Cortex of kidney (tissue), 1 donor: ENCODE measurements at places on chromosomes 13 and 19.

DNA sequence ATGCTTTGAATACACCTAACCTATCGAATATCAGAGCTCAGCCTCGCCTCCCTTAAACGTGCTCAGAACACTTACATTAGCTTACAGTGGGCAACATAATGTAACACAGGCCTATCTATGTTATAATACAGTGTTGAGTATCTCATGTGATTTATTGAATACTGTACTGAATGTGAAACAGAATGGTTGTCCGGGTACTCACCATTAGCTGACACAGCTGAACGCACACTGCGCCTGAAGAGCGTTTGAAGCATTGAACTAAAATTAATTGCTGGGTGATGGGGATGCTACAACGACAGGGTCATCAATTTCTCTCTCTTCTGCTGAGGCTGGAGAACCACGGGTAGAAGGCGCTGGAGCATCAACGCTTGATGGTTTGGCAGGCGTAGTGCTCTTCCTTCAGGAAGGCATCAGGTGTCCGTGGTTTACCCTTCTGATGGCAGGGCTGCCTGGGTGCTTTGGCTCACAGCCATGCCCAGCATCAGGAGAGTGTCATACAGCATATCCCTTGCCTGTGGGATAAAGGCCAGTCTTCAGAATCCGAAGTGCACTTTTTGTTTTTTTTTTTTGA lies 46.9 kb upstream of the UBE2L5 start:
- DNase-seq = no peak

DNA sequence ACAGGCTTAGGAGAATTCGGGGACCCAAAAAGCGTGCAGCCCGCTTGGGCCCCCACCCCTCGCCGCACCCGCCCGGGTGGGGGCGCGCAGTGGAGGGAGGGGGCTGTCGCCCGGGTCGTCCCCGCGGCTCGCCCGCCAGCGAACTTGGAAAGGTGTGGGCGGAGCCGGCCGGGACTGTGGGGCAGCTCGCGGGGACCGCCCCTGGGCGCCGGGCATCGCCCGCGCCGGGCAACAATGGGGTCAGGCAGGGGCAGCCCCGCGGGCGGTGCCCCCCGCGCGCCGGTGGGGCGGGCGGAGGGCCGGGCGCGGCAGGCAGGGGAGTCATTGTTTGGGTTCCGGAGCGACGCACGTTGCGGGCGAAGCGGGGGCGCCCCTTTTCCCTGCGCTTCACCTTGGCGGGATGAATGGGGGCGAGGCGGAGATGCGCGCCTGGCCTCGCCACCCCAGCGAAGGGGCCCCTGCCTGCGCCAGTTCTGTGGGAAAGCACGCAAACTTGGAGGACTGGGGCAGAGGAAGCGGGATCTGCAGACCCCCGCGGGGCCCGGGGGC lies 647 bp upstream of the KLF12 start:
- no peak for DNase-seq

- DNase-seq = no peak
Measured at GRCh38 chr13:72889495-72889894, 107.6 kb downstream of the PIBF1 start.

DNA sequence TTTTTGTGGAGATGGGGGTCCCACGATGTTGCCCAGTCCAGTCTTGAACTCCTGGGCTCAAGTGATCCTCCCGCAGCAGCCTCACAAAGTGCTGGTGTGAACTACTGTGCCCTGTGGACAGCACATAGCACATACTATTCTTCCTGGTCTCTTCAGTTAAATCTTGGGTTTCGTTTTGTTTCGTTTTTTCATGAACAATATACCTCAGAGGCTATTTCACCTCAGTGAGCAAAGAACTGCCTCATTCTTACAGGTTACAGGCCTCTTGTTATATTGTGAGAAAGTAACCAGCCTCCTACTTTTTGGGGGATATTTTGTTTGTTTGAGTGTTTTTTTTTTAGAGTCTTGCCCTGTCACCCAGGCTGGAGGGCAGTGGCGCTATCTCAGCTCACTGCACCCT lies 1.3 kb upstream of the C3 start:
- no peak for DNase-seq

DNA sequence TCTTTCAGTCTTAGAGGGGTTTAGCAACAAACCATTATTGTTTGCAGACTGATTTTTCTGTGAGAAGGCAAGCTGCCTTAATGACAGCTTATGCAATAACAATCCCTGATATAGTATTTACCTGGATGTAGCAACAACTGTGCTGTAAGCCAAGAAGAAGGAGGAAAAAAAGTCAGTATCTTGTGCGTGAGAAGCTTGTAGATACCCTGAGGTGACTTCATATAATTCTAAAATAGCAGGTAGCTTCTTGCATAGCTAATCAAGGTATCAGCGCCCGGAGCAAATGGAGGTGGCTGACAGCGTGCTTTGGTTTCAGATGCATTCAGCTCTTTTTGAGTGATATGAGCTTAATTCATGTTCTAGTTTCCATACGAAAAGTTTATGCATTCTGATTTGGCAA lies 309.8 kb downstream of the KLF5 start:
- DNase-seq = no peak

DNA sequence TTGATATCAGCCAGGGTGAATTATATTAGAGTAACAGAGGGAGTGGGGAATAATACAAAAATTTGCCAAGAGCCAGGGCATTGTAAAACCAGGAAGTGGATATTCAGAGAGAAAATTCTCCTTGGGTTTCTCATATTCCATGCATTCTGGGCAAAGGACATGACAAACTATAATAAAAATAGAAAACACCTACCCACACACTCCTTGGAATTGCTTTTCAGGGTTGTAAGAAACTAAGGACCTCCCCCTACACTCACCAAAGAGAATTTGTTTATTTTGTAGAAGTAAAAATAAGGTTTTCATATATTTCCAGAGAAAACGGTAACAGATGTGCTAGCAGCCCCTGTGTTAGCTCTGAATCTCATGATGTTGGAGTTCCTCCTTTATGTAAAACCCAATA lies 649.6 kb downstream of the SLITRK1 start:
- no peak for DNase-seq

DNA sequence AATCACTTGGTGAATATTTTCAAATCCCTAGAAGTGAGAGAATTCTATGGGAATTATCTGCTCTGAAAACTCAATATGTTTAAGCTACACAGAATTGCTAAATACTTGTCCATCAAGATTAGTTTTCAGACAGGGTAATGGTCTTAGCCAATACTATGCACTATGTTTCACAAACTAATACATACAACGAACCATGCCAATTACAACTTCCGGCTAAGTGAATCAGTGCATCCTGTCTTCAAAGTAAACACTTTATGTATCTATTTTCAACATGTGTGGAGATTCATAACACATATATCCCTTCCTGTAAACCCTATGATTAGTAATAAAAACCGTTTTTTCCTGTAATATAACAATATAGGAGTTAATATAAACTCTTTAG lies 181.5 kb downstream of the POSTN start:
- no peak for DNase-seq

DNA sequence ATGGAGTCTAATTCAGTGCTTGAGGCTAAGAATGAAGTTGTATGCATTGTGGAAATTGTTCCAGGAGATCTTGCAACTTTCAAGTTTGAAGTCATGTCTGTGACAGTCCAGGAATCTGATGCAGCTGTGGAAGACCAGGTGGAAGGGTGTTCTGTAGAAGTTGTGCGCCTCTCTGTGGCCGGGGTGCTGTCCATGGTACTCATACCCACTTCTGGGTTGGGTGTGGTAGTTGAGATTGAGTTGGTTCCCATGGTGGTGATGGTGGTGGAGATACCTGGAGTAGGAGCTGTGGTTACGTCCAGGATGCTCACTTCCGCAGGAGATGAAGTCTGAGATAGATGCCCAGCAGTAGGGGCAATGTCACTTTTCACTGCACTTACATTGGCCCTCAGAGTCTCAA lies 44.3 kb downstream of the MUC16 start:
- no peak for DNase-seq
